Eye (tissue), 1 donor: ENCODE measurements at places on chromosomes 11 and 22.
A peak's percentile ranks its signal among the peaks of the same experiment; 100 is the strongest.

GRCh38 chr11:32451808-32452207 lies 16.5 kb upstream of the WT1 start:
- no peak for DNase-seq

- no peak for DNase-seq
Observed at GRCh38 chr11:13358596-13359270, 81.1 kb downstream of the BMAL1 start.

GRCh38 chr22:36285545-36285944 lies 32.6 kb downstream of the APOL1 start:
- DNase-seq: no peak

DNA sequence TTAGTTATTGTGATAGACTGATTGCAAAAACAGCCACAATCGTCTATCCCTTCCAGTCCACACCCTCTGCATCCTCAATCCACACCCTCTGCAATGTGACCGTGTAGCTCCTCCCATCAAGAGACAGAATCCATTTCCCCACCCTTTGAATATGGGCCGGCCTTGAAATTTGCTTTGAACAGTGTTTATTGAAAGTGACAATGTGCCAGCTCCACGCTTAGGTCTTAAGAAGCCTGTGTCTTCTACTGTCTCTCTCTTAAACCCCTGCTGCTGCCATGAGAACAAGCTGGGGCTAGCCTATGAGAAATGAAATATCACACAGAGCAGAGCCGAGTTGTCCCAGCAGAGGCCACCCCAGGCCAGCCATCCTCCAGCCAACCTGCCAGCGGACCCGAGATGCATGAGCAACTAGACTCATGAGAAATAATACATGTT lies 22.3 kb upstream of the MICAL2 start:
- peak; percentile 49 for DNase-seq

DNA sequence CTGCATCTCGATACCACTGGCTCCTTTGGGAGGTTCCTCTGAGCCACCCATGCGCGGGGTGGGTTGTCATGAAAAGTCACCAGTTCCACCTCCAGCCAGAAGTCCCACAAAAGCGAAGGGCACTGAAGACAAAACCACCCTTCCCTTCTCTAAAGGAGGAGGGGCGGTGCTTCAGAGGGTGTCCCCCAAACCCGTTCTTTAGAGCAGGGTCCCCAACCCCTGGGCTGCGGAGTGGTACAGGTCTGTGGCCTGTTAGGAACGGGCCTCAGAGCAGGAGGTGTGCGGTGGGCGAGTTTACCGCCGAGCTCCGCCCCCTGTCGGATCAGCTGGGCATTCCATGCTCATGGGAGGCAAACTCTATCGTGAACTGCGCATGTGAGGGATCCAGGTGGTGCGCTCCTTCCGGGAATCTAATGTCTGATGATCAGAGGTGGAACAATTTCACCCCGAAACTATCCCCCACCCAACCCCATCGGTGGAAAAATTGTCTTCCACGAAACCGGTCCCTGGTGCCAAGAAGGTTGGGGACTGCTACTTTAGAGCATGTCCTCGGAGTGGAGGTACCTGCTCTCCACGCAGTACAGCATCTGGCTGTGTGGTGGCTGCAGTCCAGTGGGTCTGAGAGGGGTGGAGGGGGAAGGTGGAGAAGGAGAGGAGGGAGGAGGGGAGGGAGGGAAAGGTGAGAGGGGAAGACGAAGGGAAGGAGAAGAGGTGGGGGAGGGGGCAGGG lies 72.9 kb upstream of the SEPTIN5 start:
- DNase-seq: peak; percentile 75

GRCh38 chr11:17697175-17697949 lies 22.0 kb upstream of the MYOD1 start:
- DNase-seq: no peak

- no peak for DNase-seq
Observed at GRCh38 chr11:31816468-31817053, 5.4 kb upstream of the PAX6 start.

DNA sequence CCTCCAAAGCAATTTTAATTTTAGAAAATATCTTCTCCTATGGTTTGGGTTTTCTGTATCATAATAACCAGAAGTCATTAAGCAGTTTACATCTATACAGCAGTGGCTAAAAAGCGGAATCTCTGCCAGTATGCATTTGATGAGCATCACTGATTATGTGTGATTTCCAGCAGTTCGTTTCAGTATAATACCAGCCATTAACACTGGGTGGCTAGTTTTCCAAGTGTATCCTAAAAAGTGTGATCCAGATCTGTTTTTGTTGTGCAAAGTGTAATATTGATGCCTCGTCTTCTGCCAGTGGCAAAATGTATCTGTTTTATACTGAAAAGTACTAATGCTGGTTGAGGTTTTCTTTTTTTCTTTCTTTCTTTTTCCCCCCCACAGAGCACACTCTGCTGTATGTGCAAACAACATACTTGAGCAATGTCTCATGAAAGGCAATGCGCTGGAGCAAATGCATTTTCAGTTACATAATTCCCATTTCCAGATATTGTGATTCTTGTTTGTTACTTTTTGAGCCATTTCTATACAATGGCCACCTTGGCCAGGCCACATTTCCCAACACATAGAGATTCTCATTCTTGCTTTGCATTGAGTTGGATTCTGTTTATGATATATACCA lies 64.2 kb downstream of the SLC36A4 start:
- peak; percentile 61 for DNase-seq

- no peak for DNase-seq
Observed at GRCh38 chr11:13207665-13208594, 69.7 kb upstream of the BMAL1 start.

DNA sequence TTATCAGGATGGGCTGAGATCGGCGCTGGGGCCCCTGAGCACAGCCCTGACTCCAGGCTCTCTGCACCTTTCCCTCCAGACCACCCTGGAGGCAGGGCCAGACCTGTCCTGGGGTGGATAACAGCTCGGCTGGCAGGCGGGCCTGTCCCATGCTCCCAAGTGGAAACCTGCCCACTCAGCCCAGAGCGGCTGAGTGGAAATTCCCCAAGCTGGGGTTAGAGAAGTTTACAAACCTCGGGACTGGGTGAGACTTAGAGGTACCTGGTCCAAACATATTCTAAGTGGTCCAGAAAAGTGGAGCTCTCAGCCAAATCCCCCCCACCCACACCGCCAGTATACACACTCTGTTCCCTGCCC lies 4.8 kb upstream of the FXYD2 start:
- no peak for DNase-seq

DNA sequence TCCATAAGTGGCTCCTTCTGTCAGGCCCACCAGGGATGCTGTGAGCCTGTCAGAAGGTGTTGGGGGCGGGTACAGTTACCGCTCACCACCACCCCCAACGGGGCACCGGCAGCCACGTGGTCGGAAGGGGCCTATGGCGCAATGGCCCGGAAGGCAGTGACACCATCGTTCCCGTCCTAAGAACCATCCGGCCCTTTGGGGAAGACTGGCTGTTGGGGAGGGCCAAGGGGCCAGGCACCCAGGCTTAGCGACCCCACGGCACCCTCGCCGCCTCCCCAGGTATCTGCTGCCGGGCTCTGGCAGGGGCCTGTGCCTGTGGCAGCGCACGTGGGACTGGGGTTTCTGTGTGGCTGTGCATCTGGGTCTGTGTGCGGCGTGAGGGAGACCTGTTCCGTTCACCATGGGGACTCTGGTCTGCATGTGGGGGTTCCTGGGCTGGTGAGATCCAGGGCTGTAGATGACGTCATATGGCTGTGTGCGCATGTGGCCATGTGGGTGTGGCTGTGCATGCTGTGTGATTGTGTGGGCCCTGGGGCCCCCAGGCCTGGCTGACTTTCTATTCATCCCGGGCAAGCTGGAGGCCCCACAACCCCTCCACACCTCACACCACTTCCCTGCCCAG lies 717 bp downstream of the OSM start:
- no peak for DNase-seq

DNA sequence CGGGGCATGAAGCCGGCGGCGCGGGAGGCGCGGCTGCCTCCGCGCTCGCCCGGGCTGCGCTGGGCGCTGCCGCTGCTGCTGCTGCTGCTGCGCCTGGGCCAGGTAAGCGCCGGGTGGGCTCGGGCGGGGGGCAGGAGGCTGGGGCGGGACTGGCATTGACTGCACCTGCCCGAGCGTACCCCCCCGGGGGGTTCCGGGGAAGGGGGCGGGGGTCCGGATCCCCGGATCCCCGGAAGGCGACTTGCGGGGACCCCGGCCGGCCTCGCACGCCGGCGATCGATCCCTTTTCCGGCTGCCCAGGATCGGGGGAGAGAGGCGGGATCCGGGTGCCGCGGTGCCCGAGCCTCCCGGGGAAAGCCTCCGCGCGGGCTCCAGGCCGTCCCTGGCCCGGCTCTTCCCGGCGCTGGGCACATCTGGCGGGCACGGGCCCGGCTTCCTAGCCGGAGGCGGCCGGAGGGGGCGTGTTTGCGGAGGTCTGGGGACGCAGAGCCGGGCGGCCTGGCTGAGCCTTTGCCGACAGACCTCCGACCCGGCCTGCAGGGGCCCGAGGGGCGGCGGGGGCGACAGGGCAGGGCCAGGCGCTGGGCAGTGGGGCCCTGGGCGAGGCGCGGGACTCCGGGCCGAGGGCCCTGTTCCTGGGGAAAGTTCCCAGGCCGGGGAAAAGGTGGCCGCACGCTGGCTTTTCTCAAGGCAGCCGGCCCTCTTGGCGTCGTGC lies 705 bp downstream of the PTPRJ start:
- DNase-seq: peak; percentile 81

DNA sequence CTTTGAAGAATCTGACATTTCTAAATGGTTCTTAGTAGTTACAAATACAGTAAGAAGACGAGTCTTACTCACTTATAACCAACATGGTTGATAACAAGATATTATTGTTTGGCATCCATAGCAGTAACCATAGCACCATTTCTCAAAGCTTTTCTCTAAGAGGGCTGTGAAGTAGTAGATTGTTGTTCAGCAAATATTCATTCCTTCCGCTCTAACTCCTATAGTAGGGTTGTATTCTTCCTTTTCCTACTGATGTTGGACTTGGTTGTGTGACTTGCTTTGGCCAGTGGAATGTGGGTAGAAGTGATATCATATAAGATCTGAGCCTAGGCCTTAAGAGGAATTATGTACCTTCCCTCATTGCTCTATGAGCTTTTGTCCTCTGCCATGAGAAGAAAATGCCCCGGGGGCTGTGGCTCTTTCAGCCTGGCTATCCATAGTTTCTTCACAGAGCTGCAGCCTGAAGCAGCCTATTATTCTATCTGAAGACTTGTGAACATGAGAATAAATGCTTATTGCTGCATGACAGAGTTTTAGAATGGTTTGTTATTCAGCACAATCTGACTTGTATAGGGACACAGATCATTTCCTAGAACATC lies 28.9 kb upstream of the ZBED5 start:
- DNase-seq: no peak

- no peak for DNase-seq
Observed at GRCh38 chr11:80698637-80699036, 1257.8 kb upstream of the TENM4 start.

GRCh38 chr11:118889797-118890196 lies 6.1 kb downstream of the CXCR5 start:
- DNase-seq: no peak

GRCh38 chr11:11476971-11477645 lies 124.1 kb upstream of the CSNK2A3 start:
- no peak for DNase-seq

DNA sequence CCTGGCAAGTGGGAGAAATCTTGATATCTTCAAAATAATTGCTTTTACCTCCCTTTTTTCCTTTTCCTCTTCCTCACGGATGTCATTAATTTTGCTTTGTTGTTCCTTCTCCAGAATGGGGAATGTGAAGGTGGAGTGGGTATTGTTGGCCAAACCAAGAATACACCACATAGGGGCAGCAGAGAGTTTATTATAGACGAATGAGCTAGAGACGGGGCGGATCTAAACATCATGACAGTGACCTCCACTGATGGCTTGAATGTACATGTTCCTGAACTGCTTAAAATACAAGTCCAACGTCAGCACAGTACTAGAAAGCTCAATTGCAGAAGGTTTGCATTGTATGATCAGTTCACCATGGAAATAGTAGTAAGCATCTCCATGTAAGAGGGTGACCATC lies 122.3 kb upstream of the SNX19 start:
- DNase-seq: no peak

DNA sequence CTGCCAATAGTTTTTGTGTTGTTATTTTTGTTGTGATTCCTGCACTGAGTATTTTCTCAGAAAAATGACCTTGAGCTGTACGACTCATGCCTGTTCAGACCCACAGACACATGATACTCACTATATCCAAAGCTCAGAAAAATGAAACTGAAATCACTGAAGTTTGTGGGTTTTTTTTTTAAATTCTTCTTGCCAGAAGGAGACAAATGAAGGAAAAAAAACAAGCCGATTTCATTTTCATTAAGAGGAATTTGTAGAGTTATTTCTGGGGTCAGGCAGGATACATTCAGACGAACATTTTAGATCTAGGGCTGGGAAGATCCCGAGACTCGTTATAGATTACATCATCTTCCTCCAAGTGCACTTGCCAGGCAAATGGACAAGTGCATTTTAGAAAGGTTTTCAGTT lies 60.4 kb downstream of the BMAL1 start:
- DNase-seq: peak; percentile 31
